T-helper 2 cell (primary cell): ENCODE measurements at places on chromosomes 7 and 10.

DNA sequence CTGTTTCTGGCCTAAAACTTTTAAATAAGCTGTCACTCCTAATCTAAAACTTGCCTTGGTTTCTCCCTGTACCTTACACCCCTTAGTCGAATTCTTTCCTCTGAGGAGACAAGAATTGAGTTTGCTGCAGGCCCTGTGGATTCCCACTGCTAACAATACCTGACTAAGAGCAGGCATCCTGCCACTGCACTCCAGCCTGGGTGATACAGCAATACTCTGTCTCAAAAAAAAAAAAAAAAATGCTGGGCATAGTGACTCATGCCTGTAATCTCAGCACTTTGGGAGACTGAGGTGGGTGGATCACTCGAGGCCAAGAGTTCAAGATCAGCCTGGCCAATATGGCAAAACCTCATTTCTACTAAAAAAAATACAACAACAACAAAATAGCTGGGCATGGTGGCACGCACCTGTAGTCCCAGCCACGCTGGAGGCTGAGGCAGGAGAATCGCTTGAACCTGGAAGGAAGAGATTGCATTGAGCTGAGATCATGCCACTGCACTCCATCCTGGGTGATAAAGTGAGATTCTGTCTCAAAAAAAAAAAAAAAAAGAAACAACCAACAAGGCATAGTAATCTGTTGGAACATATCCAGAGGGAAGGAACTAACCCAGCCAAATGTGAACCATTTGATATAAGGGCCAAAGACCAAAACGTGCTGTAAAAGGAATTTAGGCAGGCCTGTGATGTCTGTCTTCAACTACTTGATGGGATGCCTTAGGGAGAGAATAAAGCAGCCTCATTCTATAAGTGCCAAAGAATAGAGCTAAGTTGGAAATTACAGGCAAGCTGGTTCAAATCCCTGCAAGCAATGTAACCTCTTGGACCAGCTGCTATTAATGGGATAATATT lies 732.7 kb upstream of the AUTS2 start:
- no peak for DNase-seq

GRCh38 chr7:143055754-143056153 lies 3.6 kb downstream of the OR6V1 start:
- DNase-seq, result no peak

DNA sequence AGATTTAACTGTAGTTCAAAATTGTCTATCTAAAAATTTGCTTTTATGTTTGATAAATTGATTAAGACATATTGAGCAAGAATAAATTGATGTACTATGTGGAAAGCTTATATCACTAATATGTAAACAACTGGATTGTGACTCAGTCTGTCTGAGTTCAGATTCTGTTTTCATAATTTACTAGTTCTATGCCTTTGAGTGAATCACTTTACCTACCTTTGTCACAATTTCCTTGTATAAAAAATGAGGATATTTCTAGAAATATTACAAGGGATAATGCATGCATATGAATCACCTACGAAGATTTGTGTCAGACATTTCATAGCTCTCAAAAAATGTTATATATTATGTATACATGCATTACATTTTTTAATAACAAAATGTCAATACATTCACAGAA lies 245.1 kb upstream of the ZWINT start:
- DNase-seq, result no peak

DNA sequence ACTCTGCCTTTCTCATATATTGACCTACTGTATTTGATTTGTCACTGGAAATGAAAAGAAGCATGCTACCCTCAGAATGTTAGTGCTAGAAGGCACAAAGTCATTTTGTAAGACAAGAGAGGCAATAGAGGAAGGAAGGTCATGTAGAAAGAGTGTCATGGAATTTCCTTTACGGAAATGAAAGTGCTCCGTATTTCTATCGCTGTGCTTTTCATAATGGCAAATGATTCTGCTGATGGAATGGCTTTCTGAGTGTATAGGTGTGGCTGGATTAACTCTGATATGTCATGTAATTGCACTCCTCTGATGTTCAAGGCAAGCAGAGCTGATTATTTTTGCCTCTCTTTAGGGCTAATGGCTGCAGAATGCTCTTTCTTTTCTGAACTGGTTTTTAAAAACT lies 15.5 kb upstream of the STEAP4 start:
- DNase-seq, result no peak

GRCh38 chr10:104417637-104418292 lies 64.1 kb downstream of the CFAP58 start:
- no peak for DNase-seq

GRCh38 chr10:77973276-77973675 lies 46.7 kb upstream of the DLG5 start:
- no peak for DNase-seq

- DNase-seq, result no peak
These were observed 10.7 kb upstream of the PSMG3 start for GRCh38 chr7:1580422-1581030.

GRCh38 chr10:74900297-74900696 lies 73.9 kb downstream of the KAT6B start:
- DNase-seq, result no peak

DNA sequence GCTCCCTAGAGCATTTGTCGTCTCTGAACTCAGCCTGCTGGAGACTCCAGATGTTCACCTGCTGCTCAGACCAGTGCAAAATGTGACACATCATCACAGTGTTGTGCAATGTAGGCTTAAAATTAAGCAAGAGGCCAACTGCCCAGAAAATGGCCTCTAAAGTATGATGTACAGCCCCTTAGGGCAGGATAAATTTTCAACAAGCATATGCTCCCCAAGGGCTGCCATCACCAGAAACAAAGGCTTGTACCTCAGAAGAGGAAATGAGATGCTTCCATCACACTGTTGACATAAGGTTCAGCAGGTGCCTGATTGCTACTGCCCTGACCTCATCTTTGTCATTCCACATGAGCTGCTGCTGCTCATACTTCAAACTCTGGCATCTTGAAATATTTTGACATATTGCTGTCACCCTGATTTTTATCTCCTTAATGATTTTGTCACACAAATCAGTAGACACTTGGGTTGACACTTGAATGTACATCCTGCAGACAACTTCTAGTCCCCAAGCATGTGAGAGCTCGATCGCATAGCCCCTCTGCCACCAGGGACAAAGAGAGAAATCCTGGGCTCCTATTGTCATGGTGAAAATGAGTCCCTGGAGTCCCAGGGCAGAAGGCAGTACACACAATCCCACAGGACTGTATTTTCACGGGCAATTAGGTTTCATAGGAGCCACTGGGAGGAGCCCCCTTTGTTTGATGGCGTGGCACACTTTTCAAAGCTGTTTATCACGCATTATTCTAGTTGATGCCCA lies 219.7 kb upstream of the STK17A start:
- no peak for DNase-seq

GRCh38 chr10:50516171-50516570 lies 107.6 kb downstream of the SGMS1 start:
- no peak for DNase-seq

DNA sequence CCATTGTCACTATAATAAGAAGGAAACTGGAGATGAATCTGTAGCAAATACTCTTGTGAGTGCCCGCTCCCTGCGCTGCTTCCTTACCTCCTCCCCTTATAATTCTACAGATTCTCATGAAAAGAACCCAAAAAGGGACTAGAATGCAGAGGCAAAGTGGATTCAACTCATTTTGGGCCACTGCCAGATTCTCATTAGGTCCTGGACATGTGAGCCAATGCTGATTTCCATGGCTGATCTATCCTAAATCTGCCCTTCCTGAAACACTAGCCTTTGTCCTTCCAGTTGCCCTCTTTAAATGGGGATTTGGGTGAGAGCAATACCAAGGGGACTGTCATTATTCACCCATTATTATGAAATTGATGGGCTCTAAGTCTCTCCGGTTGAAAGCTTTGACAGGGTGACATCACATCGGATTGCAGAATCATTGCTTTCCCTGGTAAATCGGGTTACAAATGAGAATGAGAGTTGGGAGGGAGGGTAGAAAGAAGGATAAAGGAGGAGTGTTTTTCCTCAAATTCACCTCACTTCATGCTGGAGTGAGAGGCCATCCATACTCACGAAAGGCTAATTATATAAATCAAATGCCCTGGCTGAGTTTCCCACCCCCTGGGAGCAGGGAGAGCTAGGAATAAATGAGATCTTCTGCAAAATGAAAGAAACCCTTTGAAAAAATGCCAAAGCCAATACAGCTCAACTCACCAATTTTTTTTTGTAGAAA lies 37.5 kb downstream of the PTN start:
- no peak for DNase-seq

DNA sequence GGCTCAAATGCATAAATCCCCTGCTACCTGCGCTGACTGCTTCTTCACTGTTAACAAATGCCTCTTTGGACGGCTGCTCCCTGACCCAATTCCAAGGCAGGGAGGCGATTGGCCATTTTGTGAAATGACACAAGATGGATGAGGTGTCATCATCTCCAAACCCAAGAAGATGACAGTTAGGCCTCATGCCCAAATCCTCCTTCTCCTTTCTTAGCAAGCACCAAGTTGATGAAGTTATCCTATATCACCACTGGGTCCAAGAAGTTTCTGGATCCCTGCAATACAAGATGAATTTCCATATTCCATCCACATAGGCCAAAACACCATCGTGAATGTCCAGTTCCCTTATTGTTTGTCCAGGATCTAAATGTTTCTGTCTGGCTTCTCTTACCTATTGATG lies 98.5 kb upstream of the RAB11FIP2 start:
- DNase-seq, result no peak

GRCh38 chr10:14519785-14520184 lies 189.1 kb upstream of the FRMD4A start:
- no peak for DNase-seq

- DNase-seq, result no peak
These were observed 582.7 kb downstream of the REEP3 start for GRCh38 chr10:64103750-64104470.

DNA sequence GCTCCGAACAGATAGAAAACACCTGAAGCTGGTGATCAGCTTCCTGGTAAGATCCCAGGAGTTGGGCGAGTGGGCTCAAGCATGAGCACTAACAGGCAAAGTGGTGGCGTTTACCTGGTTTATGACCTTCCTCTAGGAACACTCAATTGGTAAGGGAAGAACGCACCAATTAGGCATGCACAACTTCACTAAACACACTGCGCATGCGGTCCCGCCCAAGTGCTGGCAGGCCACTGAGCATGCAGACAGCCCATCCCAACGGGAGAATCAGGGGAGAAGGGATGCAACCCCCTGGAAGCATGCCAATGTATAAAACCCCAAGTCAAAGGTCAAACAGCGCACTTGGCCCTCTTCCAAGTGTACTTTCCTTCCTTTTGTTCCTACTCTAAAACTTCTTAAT lies 70.4 kb downstream of the LYZL2 start:
- DNase-seq, result no peak

DNA sequence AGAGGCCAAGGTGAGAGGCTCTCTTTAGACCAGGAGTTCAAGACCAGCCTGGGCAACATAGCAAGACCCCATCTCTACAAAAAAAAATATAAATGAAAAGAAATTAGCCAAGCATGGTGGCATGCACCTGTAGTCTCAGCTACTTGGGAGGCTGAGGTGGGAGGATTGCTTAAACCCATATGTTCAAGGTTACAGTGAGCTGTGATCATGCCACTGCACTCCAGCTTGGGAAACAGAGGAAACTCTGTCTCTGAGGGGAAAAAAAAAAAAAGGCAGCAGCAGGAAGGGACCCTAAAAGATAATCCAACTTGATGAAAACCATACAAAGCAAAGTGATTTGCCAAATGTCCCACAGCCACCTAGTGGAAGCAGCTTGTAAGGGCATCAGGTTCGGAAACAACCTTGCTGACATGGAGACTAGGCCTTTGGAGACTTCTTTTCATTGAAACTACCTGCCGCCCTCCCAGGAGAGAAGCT lies 15.6 kb upstream of the PBLD start:
- DNase-seq, result no peak

- no peak for DNase-seq
These were observed 37.8 kb upstream of the GARS1 start for GRCh38 chr7:30556840-30557239.

- DNase-seq, result no peak
These were observed 442.3 kb upstream of the ZMIZ1 start for GRCh38 chr10:78626471-78626870.

GRCh38 chr7:155881471-155882350 lies 69.4 kb upstream of the SHH start:
- no peak for DNase-seq

DNA sequence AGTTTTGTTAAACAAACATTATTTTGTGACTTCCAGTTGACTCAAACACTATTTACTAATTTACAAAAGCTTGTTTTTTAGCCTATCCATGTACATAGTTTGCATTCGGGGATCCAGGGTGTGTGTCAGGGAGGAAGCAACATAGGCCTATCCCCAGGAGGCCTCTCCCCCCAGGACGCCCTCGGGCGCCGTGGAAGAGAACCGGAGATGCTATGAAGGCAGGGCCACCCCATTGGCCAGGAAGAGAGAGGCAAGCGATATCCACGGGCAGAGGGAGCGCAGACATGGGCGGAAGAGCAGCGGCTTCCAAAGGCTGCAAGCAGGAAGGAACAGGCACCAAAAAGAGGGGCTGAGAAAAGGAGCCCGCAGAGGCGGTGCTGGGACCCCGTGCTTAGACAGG lies 38.3 kb upstream of the EGFR start:
- no peak for DNase-seq

- no peak for DNase-seq
These were observed 175.8 kb upstream of the LYZL1 start for GRCh38 chr10:29112827-29113615.
